Right lung (tissue), 10 donors: ENCODE measurements at places on chromosomes 11 and 22.
A peak's percentile ranks its signal among the peaks of the same experiment; 100 is the strongest.

DNA sequence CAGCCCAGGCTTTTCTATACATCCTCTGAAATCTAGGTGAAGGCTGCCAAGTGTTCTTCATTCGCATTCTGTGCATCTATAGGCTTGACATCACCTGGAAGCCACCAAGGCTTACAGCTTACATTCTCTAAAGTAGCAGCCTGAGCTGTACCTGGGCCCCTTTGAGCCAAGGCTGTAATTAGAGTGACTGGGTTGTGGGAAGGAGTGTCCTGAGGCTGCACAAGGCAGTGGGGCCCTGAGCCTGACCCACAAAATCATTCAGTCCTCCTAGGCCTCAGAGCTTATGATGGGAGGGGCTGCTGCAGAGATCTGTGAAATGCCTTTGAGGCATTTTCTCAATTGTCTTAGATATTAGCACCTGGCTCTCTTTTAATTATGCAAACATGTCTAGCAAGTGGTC is 33.0 kb upstream of the RDX start:
- no peak for DNase-seq

- no peak for DNase-seq
Measured at GRCh38 chr11:21144531-21144930, 475.1 kb downstream of the NELL1 start.

GRCh38 chr11:114059984-114060391 is 477 bp downstream of the ZBTB16 start:
- DNase-seq: peak; percentile 32

DNA sequence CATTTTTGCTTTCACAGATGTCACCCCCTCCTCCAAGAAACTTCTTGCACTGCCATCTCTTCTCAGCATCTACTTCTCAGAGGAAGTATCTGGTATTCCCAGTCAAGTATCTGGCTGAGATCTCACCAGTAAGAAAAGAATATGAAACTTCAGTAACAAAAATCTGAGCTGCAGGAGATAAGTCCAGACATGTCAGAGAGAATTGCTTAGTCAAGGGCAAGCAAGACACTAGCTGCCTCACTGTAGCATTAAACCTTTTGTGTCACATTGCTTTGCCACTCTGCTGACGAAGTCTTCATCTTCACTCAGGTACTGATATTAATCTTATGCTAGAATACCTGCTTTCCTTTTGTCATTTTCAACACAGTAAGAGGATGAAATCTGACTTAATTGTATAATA is 70.6 kb upstream of the ZC3H12C start:
- no peak for DNase-seq

GRCh38 chr11:14320020-14320419 is 39.0 kb downstream of the RRAS2 start:
- no peak for DNase-seq

- no peak for DNase-seq
Measured at GRCh38 chr11:31798554-31799434, 12.3 kb downstream of the PAX6 start.

DNA sequence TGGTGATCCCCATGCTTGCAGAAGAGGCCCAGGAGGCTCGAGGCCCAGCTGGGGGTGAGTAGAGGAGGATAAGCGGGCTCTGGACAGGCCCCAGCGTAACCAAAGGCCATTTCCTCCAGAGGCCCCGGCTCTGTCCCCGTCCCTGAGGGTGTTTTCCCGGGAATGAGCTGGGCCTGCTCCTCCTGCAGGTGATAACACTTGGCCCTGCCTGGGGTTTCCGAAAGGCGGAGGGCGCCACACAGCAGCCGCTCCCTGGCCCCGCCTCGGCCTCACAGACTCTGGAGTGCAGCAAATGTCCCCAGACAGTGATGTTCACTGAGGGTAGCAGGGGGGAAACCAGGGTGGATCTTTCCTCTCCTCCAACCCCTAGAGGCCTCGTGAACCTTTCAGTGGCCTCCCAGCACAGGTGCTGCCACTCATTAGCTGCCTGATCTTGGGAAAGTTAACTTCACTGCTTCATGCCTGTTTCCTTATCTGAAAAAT is 10.5 kb upstream of the MGAT3 start:
- no peak for DNase-seq

DNA sequence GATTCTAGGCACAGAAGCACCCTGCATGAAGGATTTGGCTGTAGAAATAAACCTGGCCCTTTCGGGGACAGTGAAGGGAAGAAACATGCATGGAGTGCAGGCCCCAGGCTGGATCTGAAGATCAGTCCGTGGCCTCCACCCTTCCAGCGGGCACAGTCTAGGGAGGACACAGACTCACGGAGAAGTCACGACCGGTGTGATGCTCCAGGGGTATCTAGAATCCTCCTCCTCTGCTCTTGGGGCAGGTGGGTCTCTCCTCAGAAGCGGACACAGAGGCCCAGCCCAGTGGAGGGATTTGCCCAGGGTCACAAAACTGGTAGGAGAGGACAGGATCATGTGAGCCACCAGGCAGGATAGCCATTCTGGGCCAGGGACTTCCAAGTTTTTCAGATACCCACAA is 22.4 kb downstream of the SLCO2B1 start:
- no peak for DNase-seq

GRCh38 chr22:18024276-18024939 is at the start of gene MICAL3:
Gene MICAL3 (minus strand): TSS chr22:18024561. CDS start chr22:17906812, 117,749 bp downstream.
- peak; percentile 50 for DNase-seq

DNA sequence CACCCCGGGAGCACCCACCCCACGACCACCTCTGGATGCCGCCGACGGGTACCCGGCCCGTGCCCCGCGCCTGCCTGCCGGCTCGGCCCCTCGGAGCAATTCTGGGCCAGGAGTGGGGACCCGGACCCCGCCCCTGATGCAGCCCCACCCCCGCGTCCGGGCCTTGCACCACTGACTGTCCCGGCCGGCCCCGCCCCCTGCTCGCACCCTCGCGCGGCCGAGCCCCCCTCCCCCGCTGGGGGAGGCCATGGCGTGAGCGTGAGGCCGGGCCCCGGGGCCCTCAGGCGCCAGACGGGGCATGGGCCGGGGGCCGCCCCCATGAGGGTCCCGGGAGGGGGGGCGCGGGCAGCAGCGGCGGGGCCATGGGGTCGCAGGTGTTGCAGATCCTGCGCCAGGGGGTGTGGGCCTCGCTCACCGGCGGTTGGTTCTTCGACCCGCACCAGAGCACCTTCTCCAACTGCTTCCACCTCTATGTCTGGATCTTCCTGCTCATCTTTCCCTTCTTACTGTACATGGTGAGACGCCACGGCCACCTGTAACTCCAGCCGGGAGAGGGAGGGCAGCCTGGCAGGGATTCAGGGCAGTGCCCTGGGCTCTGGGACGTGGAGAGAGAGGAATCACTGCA is 486 bp downstream of the PCNX3 start:
- no peak for DNase-seq

DNA sequence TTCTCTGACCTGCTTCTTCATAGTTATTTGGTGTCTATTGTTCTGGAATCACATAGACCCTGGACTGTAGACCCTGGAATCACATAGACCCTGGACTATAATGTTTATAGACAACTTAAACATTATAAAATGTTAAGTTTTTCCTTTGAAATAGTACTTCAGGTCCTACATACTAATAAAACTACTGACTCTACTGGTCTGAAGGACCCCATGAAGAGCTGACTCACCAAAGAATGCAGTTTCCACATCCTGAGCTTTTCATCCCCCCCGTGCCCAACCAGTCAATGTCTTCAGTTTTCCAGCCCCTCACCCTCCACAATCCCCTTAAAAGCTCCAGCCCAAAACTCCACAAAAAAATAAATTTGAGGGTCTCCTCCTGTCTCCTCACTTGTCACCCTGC is 6.6 kb upstream of the PLEKHA7 start:
- no peak for DNase-seq

GRCh38 chr11:26350002-26350401 is 18.1 kb downstream of the ANO3 start:
- DNase-seq: no peak

DNA sequence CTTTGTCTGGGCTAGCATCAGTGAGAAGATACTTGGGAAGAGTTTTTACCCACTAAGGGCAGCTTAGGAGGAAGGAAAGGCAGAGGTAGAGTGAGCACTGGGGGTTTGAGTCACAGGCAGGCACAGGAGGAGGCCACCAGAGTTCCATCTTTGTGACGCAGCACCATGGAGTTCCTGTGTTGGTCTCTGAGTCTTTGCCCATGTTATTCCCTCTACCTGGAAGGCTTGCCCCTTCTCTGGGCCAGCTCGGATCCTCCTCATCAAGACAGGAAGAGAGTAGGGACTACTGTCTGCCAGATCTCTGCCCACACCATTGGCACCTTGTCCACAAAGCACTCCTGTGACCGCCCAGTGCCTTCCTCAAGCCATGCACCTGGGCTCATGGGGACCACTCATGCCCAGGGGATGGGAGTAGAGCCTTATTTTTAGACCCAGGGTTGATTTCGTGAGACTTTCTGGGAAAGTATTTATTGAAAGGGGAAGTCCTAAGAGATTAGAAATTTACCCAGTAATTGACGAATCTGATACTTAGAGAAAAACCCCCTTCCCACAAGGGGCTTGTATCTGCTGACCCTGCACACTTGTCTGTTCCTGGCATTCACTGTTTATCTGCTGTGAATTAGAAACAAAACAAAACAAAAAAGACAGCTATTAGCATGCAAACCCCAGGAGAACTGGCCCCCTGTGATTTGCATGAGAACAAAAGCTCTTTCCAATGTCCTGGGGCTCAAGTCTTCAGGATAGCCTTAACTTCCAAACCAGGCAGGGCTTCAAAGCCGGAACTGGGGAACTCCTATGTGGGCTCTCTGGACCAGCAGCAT is 35.9 kb upstream of the MYEOV start:
- no peak for DNase-seq
